ENCODE measurements at places on chromosomes 4 and X. TPM values are rescaled to one million over a fixed set of nuclear protein-coding genes. Genes with fewer than 3 reads are reported as not detected.

Gene AVPR2
- not detected for polyA plus RNA-seq

Gene RAI2
- polyA plus RNA-seq, result 0.96 TPM

Gene DKK2
- not detected for polyA plus RNA-seq

Gene ARHGAP36
- polyA plus RNA-seq, result not detected

Gene DUX4
- not detected for polyA plus RNA-seq

Gene STK32B
- polyA plus RNA-seq, result not detected

Gene BGN
- polyA plus RNA-seq, result not detected

Gene HNRNPDL
- 283 TPM for polyA plus RNA-seq

Gene ZNF330
- polyA plus RNA-seq, result 47.2 TPM

DNA sequence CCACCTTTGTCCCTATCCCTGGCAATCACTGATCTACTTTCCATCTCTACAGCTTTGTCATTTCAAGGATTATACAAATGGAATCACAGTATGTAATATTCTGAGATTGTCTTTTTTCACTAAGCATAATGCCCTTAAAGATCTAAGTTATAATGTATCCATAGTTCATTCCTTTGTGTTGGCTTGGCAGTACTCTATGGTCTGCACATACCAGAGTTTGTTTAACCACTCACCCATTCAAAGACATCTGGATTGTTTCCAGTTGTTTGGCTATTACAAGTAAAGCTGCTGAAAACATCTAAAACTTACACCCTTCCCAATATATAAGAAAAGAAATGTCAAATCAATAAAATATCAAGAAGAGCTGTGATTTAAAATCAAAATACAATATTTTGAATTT is 26.0 kb upstream of the AWAT1 start:
- no peak for DNase-seq
- H3K4me1 ChIP-seq, result no peaks in the 10 kb centered on the region
- no peaks in the 10 kb centered on the region for H3K27me3 ChIP-seq
- H3K27ac ChIP-seq, result no peak overlapping the region
- H3K36me3 ChIP-seq, result no peaks in the 10 kb centered on the region

- no peaks in the 10 kb centered on the region for H3K27me3 ChIP-seq
- no peak overlapping the region for H3K4me3 ChIP-seq
- H3K27ac ChIP-seq, result no peak overlapping the region
- no peaks in the 10 kb centered on the region for H3K36me3 ChIP-seq
- no peak for DNase-seq
These were observed 993.6 kb downstream of the ARAP2 start for GRCh38 chr4:35250761-35251160.

- H3K36me3 ChIP-seq, result no peaks in the 10 kb centered on the region
- no peak overlapping the region for H3K27ac ChIP-seq
- no peak for DNase-seq
- H3K4me3 ChIP-seq, result no peak overlapping the region
- peaks cover 42% of the 10 kb centered on the region for H3K4me1 ChIP-seq
These were observed 45.2 kb upstream of the WDR1 start for GRCh38 chr4:10161840-10162239.

GRCh38 chr4:103498161-103499070 is 221.4 kb downstream of the TACR3 start:
- no peaks in the 10 kb centered on the region for H3K4me1 ChIP-seq
- no peak overlapping the region for H3K4me3 ChIP-seq
- no peaks in the 10 kb centered on the region for H3K36me3 ChIP-seq
- H3K27ac ChIP-seq, result no peak overlapping the region
- no peak for DNase-seq
- H3K27me3 ChIP-seq, result no peaks in the 10 kb centered on the region

- no peaks in the 10 kb centered on the region for H3K27me3 ChIP-seq
- peak overlapping the region; percentile 76 for H3K27ac ChIP-seq
- no peaks in the 10 kb centered on the region for H3K4me1 ChIP-seq
- H3K36me3 ChIP-seq, result no peaks in the 10 kb centered on the region
These were observed 58.0 kb upstream of the ZC4H2 start for GRCh38 chrX:65034292-65034667.

DNA sequence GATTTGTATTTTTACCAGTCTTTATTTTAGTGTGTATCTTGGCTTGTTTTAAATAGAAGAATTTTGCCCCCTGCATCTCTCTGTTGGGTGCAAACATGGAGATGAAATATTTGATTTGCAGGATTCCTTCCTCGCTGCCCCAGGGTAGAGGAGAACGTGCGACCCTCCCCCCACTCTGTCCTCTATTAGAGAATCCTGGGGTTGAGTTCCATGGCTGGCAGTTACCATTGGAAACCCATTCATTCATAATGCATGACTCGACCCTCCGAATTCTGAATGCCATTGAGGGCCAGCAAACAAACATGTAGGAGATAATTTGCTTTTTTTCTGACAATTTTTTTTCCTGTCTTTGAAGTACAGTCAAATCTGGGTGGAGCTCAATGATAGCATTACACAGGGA is 53.7 kb downstream of the TRIM2 start:
- peaks cover 5% of the 10 kb centered on the region for H3K27me3 ChIP-seq
- H3K27ac ChIP-seq, result no peak overlapping the region
- DNase-seq, result no peak
- no peak overlapping the region for H3K4me3 ChIP-seq
- H3K4me1 ChIP-seq, result no peaks in the 10 kb centered on the region

DNA sequence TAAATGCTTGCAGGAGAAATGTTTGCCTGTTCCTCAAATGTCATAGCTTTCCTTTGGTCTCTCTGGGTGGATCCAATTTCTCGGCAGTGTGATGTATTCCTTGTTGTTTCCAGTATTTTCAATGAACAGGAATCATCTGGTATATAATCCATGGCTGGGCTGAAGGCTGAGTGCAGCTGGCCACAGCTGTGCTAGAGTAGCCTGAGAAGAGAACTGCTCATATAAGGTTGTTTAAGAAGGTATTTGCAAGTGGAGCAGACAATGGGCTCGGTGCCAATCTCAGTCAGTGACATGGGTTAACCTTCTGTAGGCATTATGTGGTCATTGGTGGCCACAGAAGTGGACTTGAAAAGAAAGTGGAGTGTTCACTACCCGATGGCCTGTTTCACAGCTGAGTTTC is 390.3 kb downstream of the SPRY1 start:
- H3K4me3 ChIP-seq, result no peak overlapping the region
- H3K27ac ChIP-seq, result no peak overlapping the region
- no peak for DNase-seq
- no peaks in the 10 kb centered on the region for H3K36me3 ChIP-seq

DNA sequence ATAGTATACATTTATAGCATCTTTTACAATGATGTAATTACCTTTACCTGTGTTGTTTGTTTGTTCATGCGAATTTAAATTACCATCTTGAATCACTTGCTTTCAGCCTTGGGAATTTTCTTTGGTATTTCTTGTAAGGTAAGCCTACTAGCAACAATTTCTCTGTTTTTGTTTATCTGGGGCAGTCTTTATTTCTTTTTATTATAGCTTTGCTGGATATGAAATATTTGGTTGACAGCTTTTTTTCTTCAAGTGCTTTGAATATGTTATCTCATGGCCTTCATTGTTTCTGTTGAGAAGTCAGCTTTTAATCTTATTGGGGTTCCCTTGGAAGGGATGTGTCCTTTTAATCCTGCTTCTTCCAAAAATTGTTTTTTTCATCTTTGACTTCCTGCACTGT is 292.8 kb upstream of the EDA2R start:
- H3K27me3 ChIP-seq, result no peaks in the 10 kb centered on the region
- H3K27ac ChIP-seq, result no peak overlapping the region
- H3K4me1 ChIP-seq, result no peaks in the 10 kb centered on the region
- H3K4me3 ChIP-seq, result no peak overlapping the region
- DNase-seq, result no peak

- no peak overlapping the region for H3K4me3 ChIP-seq
- no peaks in the 10 kb centered on the region for H3K4me1 ChIP-seq
- DNase-seq, result no peak
- no peaks in the 10 kb centered on the region for H3K36me3 ChIP-seq
- H3K27me3 ChIP-seq, result no peaks in the 10 kb centered on the region
These were observed 281.4 kb downstream of the PABPC4L start for GRCh38 chr4:133920236-133920635.

- no peaks in the 10 kb centered on the region for H3K27me3 ChIP-seq
- H3K36me3 ChIP-seq, result no peaks in the 10 kb centered on the region
- H3K27ac ChIP-seq, result no peak overlapping the region
- no peak for DNase-seq
These were observed 1028.4 kb upstream of the INTU start for GRCh38 chr4:126604268-126604867.

DNA sequence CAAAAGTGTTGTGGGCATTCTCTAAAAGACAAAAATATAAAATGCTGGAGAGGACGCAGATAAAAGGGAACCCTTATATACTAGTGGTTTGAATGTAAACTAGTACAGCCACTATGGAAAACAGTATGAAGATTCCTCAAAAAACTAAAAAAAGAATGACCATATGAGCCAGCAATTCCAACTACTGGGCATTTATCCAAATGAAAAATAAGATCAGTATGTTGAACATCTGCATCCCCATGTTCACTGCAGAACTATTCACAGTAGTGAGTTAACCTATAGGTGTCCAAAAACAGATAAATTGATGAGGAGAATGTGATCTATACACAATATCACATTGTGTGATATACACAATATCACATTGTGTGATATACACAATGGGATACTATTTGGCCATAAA is 1615.3 kb downstream of the PCDH18 start:
- no peaks in the 10 kb centered on the region for H3K36me3 ChIP-seq
- no peak for DNase-seq
- H3K27me3 ChIP-seq, result no peaks in the 10 kb centered on the region
- no peak overlapping the region for H3K27ac ChIP-seq
- H3K4me3 ChIP-seq, result no peak overlapping the region

DNA sequence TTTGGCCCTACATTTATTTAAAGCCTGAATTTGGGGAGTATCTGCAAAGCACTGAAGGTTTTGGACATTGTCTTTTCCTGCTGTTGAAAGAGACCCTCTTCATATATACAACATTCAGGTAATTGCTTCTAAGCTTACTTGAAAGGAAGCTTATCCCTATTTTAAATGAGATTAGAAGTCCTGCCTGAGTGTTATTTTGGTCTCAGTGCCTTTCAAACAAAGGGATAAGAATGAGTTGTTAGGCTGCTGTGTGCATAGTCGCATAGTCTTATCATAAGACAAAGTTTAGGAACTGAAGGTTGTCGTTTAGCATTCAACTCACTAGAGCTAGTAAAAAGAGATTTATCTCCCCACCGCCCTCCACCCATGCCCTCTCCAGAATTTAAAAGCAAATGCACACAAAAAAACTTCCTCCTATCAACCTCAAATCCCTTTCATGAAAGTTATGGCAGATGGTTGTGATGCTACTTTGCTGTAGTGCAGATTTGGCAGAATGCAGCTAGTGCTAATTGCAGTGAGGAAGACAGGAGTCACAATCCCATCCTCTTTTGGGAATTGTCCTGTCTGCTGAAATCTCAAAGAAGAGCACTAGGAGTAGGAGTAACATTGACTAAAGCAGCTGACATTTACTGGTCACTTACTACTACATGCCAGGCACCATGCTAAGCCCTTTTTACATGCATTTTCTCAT is 5.8 kb downstream of the HERC3 start:
- peaks cover 33% of the 10 kb centered on the region for H3K4me1 ChIP-seq
- no peak overlapping the region for H3K4me3 ChIP-seq
- no peaks in the 10 kb centered on the region for H3K27me3 ChIP-seq
- H3K27ac ChIP-seq, result peak overlapping the region; percentile 1
- no peak for DNase-seq
- H3K36me3 ChIP-seq, result no peaks in the 10 kb centered on the region

- DNase-seq, result no peak
- no peaks in the 10 kb centered on the region for H3K36me3 ChIP-seq
- H3K4me1 ChIP-seq, result peaks cover 3% of the 10 kb centered on the region
- no peaks in the 10 kb centered on the region for H3K27me3 ChIP-seq
- no peak overlapping the region for H3K4me3 ChIP-seq
- no peak overlapping the region for H3K27ac ChIP-seq
These were observed 205.0 kb upstream of the TET2 start for GRCh38 chr4:104941661-104942062.

GRCh38 chr4:94290245-94290644 is 52.4 kb downstream of the HPGDS start:
- no peak overlapping the region for H3K27ac ChIP-seq
- no peak overlapping the region for H3K4me3 ChIP-seq
- no peaks in the 10 kb centered on the region for H3K36me3 ChIP-seq
- H3K4me1 ChIP-seq, result no peaks in the 10 kb centered on the region
- DNase-seq, result no peak

DNA sequence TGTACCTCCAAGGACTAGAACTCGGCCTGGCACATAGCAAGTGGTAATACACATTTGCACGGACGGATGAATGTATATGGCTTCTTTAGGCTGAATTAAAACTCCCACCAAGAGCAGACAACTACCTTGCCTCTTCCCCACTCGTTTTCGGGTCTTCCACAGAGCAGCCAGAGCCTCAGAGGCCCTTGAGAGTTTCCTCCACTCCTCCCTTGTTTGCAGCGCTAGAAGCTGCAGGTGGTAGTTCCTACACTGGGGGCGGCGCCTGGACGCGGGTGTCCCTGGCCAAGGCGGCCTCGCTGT is 10.2 kb upstream of the INTU start:
- H3K36me3 ChIP-seq, result no peaks in the 10 kb centered on the region
- DNase-seq, result no peak
- H3K4me1 ChIP-seq, result no peaks in the 10 kb centered on the region
- no peaks in the 10 kb centered on the region for H3K27me3 ChIP-seq
- no peak overlapping the region for H3K4me3 ChIP-seq

GRCh38 chr4:153257151-153257620 is 52.9 kb downstream of the TRIM2 start:
- H3K4me1 ChIP-seq, result peaks cover 4% of the 10 kb centered on the region
- H3K27me3 ChIP-seq, result peaks cover 5% of the 10 kb centered on the region
- H3K36me3 ChIP-seq, result no peaks in the 10 kb centered on the region
- H3K4me3 ChIP-seq, result no peak overlapping the region
- peak; percentile 36 for DNase-seq
- no peak overlapping the region for H3K27ac ChIP-seq

DNA sequence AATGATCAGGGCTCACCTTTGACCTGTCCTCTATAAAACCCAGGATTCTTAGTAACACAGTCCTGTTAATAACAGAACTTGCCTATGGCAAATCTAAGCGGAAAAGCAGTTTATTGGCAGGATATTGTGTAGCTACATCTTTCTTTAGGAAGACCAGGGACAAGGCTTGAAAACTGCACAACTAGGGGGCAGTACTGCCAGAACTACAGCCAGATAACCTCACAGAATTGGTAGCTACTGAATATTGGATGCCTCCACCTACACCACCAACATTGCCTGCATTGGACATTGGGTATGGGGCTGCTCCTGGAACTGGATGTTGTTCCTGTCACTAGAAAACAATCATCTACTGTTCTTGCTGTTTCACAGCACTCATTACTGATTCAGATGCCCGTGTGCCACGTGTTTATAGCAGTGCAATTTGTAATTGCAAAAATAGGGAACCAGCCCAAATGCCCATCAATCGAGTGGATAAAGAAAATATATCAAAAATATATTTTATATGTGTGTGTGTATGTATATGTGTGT is 47.4 kb downstream of the REPS2 start:
- H3K4me3 ChIP-seq, result no peak overlapping the region
- H3K27ac ChIP-seq, result no peak overlapping the region
- H3K4me1 ChIP-seq, result no peaks in the 10 kb centered on the region
- DNase-seq, result no peak

- no peak within 1 kb of the TSS for H3K27ac ChIP-seq
- peak; percentile 22 for DNase-seq
- peak within 1 kb of the TSS; percentile 64 for H3K4me3 ChIP-seq
- H3K4me1 ChIP-seq, result peaks cover 10% of the 10 kb centered on the region
These were observed at the start of gene GPR101 for GRCh38 chrX:137033774-137034507. Gene GPR101 (minus strand): TSS chrX:137033995. CDS start chrX:137031674, 2,321 bp downstream.

GRCh38 chrX:9598344-9598743 is 133.5 kb downstream of the TBL1X start:
- H3K27me3 ChIP-seq, result no peaks in the 10 kb centered on the region
- no peak overlapping the region for H3K27ac ChIP-seq
- H3K4me1 ChIP-seq, result no peaks in the 10 kb centered on the region
- DNase-seq, result no peak
- no peak overlapping the region for H3K4me3 ChIP-seq

All from naive thymus-derived CD4-positive, alpha-beta T cell (primary cell).